ENCODE measurements at places on chromosomes 2 and 18. TPM values are rescaled to one million over a fixed set of nuclear protein-coding genes. Genes with fewer than 3 reads are reported as not detected.

GRCh38 chr2:231391981-231392380 is 3.5 kb upstream of the B3GNT7 start:
- peak; percentile 58 for DNase-seq

DNA sequence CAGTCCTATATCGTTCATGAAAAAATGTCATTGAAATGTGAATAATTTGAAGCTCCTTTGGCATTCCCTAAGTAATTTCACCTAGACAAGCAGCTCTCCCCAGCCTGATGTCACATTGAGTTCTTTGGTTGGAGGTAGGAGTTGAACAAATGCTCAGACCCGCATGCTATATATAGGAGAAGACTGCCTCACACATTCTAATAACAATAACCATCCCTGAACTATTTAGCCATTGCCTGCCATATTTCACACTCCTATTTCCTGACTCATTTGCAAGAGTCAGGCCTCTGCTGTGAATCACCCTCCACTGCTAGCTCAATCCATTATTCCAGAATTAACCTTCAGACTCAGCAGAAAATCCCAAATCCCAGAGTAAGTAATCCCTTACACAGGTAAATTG is 256.6 kb upstream of the ACVR2A start:
- DNase-seq: no peak

- DNase-seq: no peak
These were observed 120.4 kb upstream of the KYNU start for GRCh38 chr2:142757111-142757510.

The RNASEH1 gene
- 7.2 TPM for polyA plus RNA-seq

The RAB17 gene
- not detected for polyA plus RNA-seq

The FEV gene
- polyA plus RNA-seq: not detected

The BCL2 gene
- polyA plus RNA-seq: 34.9 TPM

Measured in B cell (primary cell).